ENCODE measurements at places on chromosomes 13 and 19. TPM values are rescaled to one million over a fixed set of nuclear protein-coding genes. Genes with fewer than 3 reads are reported as not detected.

PLPPR3 gene
- total RNA-seq, result not detected

KLK5 gene
- not detected for total RNA-seq

COG3 gene
- total RNA-seq, result 40.8 TPM

TMEM255B gene
- 0.84 TPM for total RNA-seq

MBD3L3 gene
- not detected for total RNA-seq

MRI1 gene
- total RNA-seq, result 17.0 TPM

TSHZ3 gene
- 1.9 TPM for total RNA-seq

GYS1 gene
- total RNA-seq, result 10.0 TPM

VSTM2B gene
- not detected for total RNA-seq

LYPD3 gene
- 3.5 TPM for total RNA-seq

AP2S1 gene
- total RNA-seq, result 53.1 TPM

METTL21C gene
- total RNA-seq, result not detected

RHPN2 gene
- total RNA-seq, result 0.31 TPM

DNAJC3 gene
- total RNA-seq, result 54.0 TPM

CYP2S1 gene
- 2.1 TPM for total RNA-seq

KLF1 gene
- not detected for total RNA-seq

C19orf47 gene
- 4.7 TPM for total RNA-seq

MATK gene
- 31.6 TPM for total RNA-seq

CEACAM5 gene
- not detected for total RNA-seq

WDR88 gene
- total RNA-seq, result not detected

COX7A1 gene
- not detected for total RNA-seq

SULT2A1 gene
- not detected for total RNA-seq

TNNT1 gene
- 9.7 TPM for total RNA-seq

SMIM24 gene
- total RNA-seq, result not detected

SLC6A16 gene
- 0.73 TPM for total RNA-seq

CD79A gene
- total RNA-seq, result 47.3 TPM

RTBDN gene
- 0.21 TPM for total RNA-seq

ZNF534 gene
- total RNA-seq, result 0.10 TPM

MCF2L gene
- total RNA-seq, result 5.8 TPM

All from mononuclear cell (primary cell).